ENCODE measurements at places on chromosomes 3 and 15. TPM values are rescaled to one million over a fixed set of nuclear protein-coding genes. Genes with fewer than 3 reads are reported as not detected.

GRCh38 chr15:90040618-90041017 lies 39.5 kb downstream of the ZNF710 start:
- DNase-seq: no peak
- no peak overlapping the region for H3K27ac ChIP-seq
- H3K4me3 ChIP-seq: no peak overlapping the region
- H3K36me3 ChIP-seq: no peaks in the 10 kb centered on the region

GRCh38 chr3:180747805-180748361 lies 68.6 kb upstream of the CCDC39 start:
- no peaks in the 10 kb centered on the region for H3K27me3 ChIP-seq
- H3K27ac ChIP-seq: no peak overlapping the region
- H3K36me3 ChIP-seq: no peaks in the 10 kb centered on the region
- H3K4me1 ChIP-seq: no peaks in the 10 kb centered on the region
- DNase-seq: no peak

The MKRN3 gene
- total RNA-seq: 0.18 TPM

DNA sequence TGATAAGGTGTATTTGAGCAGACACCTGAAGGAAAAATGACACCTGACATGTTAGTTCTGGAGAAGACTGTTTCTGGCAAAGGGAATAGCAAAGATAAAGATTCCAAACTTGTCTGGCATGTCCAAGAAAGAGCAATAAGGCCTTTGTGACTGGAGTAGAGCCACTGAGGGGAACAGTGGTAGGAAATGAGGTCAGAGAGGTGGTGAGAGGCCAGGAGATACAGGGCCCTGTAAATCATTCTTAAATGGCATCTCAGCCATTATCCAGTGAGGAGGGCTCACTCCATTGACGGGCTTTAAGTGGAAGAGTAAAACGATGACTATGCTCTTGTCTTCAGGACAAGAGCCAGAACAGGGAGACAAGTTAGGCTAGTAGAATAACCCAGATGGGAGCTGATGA lies 4.5 kb downstream of the SLC49A4 start:
- no peak overlapping the region for H3K4me3 ChIP-seq
- H3K27ac ChIP-seq: no peak overlapping the region
- no peaks in the 10 kb centered on the region for H3K36me3 ChIP-seq
- peaks cover 11% of the 10 kb centered on the region for H3K4me1 ChIP-seq

GRCh38 chr3:164155400-164155799 lies 922.9 kb downstream of the SI start:
- no peak overlapping the region for H3K4me3 ChIP-seq
- H3K4me1 ChIP-seq: no peaks in the 10 kb centered on the region
- H3K27me3 ChIP-seq: no peaks in the 10 kb centered on the region
- no peaks in the 10 kb centered on the region for H3K36me3 ChIP-seq
- DNase-seq: no peak

GRCh38 chr15:71295603-71296314 lies 180.5 kb downstream of the THSD4 start:
- no peaks in the 10 kb centered on the region for H3K27me3 ChIP-seq
- DNase-seq: peak; percentile 75
- H3K4me1 ChIP-seq: peaks cover 35% of the 10 kb centered on the region
- no peaks in the 10 kb centered on the region for H3K36me3 ChIP-seq
- no peak overlapping the region for H3K4me3 ChIP-seq

DNA sequence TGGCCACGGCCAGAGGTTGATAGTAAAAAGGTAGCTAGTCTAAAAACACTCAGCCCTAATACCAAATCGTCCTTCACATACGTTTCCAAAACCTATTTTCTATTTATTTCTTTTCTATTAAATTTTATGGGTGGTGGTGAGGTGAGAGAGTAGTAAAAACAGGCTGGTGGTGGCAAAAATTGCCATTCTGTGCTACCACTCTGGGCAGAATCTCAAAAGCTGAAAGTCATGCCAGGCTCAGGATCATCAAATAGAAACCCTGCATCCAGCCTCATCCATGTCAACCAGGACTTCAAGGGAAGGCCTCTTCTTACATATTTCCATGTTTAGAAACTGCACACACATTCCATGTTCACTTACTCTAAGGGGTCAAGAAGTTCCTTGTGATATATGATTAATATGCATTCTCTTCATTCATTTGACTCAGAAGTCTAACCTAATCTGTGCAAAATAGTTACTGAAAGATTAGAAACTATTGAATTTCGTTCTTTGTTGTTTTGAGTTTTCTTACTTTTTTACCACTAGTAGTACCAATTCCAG lies 153.1 kb downstream of the TNIK start:
- peaks cover 25% of the 10 kb centered on the region for H3K4me1 ChIP-seq
- no peaks in the 10 kb centered on the region for H3K36me3 ChIP-seq
- H3K4me3 ChIP-seq: no peak overlapping the region
- no peaks in the 10 kb centered on the region for H3K27me3 ChIP-seq
- peak overlapping the region; percentile 23 for H3K27ac ChIP-seq

The ST8SIA2 gene
- 0.35 TPM for total RNA-seq

- H3K4me1 ChIP-seq: no peaks in the 10 kb centered on the region
- peaks cover 13% of the 10 kb centered on the region for H3K27me3 ChIP-seq
- DNase-seq: no peak
- H3K36me3 ChIP-seq: no peaks in the 10 kb centered on the region
- no peak overlapping the region for H3K4me3 ChIP-seq
Observed at GRCh38 chr3:126525091-126525852, 1.3 kb downstream of the CHST13 start.

GRCh38 chr3:9747267-9747666 lies 2.5 kb upstream of the OGG1 start:
- peak; percentile 49 for DNase-seq
- no peak overlapping the region for H3K4me3 ChIP-seq
- H3K4me1 ChIP-seq: peaks cover 32% of the 10 kb centered on the region
- H3K27ac ChIP-seq: peak overlapping the region; percentile 19

The PLA1A gene
- total RNA-seq: not detected

DNA sequence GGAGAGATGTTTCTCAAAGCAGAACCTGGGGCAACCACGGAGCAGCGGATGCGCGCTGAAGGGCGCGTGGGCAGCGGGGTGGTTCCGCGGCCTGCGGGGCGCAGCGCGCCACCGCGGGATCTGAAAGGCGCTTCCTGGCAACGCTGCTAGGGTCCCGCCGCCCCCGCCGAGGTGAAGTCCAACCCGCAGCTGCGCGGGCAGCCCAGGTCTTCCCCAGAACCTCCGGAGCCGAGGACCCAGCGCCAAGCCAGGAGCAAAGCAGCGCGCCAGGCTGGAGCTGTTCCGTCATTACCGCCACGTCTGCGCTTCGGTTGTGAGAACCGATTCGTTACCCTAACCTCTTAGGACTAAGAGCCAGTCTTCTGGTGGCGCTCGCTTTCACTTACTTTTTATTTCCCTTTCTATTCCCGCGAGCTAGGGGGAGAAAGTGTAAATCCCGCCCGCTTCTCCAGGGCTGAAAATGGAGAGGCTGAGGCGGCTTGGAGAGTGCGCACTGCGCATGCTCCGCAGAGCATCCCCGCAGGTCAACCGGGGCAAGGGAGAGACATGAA lies 3.2 kb upstream of the GABRG3 start:
- H3K4me3 ChIP-seq: no peak overlapping the region
- peaks cover 4% of the 10 kb centered on the region for H3K27me3 ChIP-seq
- DNase-seq: no peak
- H3K4me1 ChIP-seq: no peaks in the 10 kb centered on the region

Data from endothelial cell of umbilical vein (primary cell).